ENCODE measurements at places on chromosomes 1 and 21.

DNA sequence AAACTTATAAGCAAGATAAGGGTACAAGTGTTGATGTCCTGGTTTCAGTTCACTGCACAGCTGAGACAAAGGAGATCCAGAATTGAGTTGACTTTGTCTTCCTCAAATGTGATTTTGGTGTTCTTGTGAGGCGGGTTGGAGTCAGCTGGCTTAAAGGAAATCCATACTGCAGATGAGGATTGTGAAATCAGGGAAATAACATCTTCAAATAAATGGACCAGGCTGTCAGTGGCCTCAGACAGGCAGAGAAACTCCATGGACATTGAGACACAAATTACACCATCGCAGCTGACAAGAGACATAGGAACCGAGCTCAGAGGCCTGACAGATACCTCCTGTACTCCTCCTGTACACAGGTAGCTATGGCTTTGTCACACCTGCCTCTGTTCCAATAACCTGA, 27.0 kb upstream of the REG4 start:
- no peak for DNase-seq

- no peak for DNase-seq
These were observed 398.8 kb downstream of the TGFB2 start for GRCh38 chr1:218743861-218744505.

DNA sequence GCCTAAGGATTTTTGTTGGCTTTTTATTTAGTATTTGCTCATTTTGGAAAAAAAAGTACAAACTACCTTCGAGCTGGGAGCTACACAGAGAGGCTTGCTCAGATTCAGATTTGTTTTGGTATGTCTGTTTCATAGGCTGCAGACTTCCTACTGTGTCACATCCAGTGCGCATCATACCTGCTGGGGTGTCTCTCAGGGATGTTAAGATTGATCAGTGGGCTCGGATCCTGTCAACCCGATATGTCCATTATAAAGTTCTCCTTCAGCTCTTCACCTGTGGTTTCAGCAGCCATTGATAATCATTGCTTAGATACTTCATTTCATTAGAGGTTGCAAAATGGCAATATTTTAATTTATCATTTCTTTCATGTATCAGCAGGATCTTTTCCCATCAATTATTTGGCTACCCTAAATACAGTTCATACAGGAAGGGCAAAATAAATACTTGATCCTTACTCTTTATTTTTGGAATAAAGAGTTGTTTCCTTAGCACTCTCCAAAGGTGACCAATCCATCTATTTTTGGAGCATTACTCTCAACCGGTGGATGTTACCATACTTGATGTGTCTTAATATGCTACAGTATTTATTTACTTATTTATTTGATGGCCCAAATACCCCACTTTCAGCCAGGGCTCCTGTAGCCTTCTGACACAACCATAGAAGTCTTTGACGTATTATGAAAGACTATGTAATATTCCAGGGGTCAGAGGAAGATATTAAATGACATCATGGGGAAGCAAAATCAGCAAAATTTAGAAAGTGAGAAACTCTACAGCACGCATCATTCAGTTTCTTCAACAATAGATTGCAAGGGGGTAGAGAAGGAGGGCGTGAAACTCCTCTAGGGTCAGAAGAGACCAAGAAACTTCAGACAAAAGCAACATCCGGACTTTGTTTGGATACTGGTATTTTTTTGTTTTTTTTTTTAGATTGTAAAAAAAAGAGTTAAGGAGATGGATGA, 55.3 kb upstream of the HNRNPU start:
- no peak for DNase-seq

DNA sequence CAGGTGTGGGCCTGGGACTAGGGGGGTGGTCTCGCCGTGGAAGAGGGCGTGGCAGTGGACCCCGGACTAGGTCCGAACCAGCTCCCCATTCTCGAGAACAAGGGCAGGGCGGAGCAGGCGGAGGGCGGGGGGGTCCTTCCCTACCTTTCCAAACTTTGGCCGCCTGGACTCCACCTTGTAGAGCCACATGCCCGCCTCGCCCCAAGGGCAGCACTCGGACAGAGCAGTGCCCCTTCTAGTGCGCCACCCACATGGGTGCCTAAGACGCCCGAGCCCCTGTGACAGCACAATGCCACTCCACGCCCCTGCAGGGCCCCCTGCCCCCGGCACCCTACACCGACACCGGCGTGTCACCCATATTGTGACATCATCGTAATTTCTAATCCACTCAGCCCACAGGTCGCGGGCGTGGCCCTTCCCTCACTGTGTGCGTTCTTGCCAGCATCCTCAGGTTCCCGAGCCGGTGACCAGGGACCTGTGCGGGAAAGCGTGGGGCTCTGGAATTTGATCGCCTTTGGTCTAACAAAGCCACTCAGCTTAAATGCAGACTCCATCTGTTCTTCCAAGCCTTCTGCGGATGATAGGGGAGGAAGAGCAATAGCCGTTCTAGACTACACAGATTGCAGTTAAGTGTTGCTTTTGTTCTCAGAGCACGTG, 553 bp upstream of the STMN1 start:
- no peak for DNase-seq

DNA sequence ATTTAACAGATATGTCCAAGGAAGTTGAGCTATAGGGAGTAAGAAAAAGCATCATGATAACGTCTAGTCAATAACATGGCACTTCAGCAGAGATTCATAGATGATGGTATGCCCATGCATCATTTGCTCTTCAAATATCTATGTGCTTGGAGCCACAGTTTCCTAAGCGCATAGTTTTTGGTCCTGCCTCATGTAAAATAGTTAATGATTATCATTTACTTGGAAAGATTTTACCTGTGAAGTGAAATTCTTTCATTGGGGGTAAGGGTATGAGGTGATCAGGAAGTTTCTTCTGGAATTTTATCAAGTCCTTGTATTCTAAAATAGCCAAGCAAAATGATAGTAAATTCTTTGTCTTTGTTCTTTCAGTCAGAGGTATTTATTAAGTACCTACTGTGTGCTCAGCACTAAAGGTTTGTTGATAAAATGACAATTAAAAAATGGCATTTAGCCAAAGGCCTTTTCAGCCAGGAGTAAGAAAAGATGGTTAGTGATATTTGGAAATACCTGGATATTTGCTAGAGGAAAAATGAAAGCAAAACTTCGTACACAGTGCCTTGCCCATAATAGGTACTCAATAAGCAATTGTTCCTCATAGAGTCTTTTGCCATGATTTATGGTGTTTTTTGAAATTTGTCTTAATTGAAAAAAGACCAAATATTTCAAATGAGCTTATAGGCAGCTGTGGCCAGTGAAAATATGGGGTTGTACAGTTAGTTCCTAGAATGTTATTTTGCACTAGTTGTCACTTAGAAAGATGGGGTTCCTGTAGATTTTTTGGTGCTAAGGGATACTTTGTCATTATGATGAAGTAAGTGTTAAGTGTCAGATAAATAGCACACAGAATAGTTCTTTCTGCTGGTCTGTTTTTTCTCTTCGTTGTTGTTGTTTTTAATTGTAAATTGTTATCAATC, 13.1 kb downstream of the PDIK1L start:
- no peak for DNase-seq

- DNase-seq, result no peak
These were observed 91.1 kb upstream of the UBE2U start for GRCh38 chr1:64112281-64112680.
